ENCODE measurements at places on chromosomes 1 and 21. TPM values are rescaled to one million over a fixed set of nuclear protein-coding genes. Genes with fewer than 3 reads are reported as not detected.

The KIAA1614 gene
- total RNA-seq = 2.1 TPM

The FBXO28 gene
- total RNA-seq = 33.5 TPM

The HP1BP3 gene
- 385 TPM for total RNA-seq

GRCh38 chr1:15180189-15180588 lies 26.6 kb downstream of the TMEM51 start:
- H3K4me1 ChIP-seq = peaks cover 22% of the 10 kb centered on the region
- H3K27ac ChIP-seq = no peak overlapping the region
- no peaks in the 10 kb centered on the region for H3K27me3 ChIP-seq
- H3K36me3 ChIP-seq = no peaks in the 10 kb centered on the region
- H3K4me3 ChIP-seq = no peak overlapping the region

DNA sequence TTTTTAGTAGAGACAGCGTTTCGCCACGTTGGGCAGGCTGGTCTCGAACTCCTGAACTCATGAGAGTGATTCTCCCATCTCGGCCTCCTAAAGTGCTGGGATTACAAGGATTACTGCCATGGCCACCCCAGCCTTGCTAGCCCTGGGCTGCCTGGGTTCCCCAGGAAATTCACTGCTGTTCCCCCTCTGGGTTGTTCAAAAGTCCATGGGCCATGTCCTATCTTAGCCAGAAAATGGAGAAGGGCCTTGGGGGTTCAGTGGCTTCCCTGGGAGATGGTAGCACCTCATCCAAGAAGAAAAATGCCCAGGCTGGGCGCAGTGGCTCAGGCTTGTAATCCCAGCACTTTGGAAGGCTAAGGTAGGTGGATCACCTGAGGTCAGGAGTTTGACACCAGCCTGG lies 20.9 kb downstream of the SLC26A9 start:
- no peak for DNase-seq
- H3K4me1 ChIP-seq = peaks cover under 1% of the 10 kb centered on the region
- no peak overlapping the region for H3K4me3 ChIP-seq
- peaks cover 4% of the 10 kb centered on the region for H3K27me3 ChIP-seq
- no peak overlapping the region for H3K27ac ChIP-seq

Data from progenitor cell of endocrine pancreas (in vitro differentiated cells).